Activated CD8-positive, alpha-beta memory T cell treated with anti-CD3 and anti-CD28 coated beads for 1 hour (primary cell): ENCODE measurements at places on chromosomes 1 and 21.

GRCh38 chr1:207890136-207890738, 20.7 kb downstream of the CD34 start:
- DNase-seq, result no peak

- no peak for DNase-seq
Measured at GRCh38 chr1:210541680-210542358, 213.1 kb downstream of the HHAT start.

- no peak for DNase-seq
Measured at GRCh38 chr1:90970208-90970607, 51.6 kb downstream of the ZNF644 start.

DNA sequence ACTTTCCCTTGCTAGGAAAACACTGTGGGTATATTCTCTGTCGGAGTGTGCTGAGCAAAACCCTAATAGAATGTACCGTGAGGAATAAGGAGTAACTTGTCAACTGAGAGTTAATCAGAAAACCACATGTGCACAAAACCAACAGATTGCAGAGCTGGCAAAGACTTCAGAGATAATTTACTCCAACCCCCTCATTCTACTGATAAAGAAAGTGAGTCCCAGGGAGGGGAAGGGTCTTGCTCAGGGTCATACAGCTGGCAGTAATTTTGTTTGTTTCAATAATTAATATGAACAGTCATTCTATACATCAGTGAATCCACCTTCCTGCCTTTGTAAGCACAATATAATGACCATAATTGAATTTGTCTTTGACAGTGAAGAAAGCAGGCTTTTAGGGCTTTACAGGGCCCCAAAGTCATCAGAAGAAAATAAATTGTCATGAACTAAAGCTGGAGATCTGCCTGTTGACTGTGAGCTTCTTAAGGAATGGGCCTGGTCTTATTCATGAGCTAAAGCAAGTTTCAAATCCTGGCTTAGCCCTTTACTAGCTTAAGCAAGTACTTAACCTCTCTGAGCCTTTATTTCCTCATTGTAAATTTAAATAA, 67.2 kb upstream of the HOOK1 start:
- no peak for DNase-seq

GRCh38 chr1:43509007-43509739, 21.5 kb upstream of the PTPRF start:
- DNase-seq, result no peak

- DNase-seq, result no peak
Measured at GRCh38 chr1:47894410-47895278, 102.5 kb downstream of the TRABD2B start.

- no peak for DNase-seq
Measured at GRCh38 chr1:76070538-76070937, 4.0 kb upstream of the ST6GALNAC3 start.

DNA sequence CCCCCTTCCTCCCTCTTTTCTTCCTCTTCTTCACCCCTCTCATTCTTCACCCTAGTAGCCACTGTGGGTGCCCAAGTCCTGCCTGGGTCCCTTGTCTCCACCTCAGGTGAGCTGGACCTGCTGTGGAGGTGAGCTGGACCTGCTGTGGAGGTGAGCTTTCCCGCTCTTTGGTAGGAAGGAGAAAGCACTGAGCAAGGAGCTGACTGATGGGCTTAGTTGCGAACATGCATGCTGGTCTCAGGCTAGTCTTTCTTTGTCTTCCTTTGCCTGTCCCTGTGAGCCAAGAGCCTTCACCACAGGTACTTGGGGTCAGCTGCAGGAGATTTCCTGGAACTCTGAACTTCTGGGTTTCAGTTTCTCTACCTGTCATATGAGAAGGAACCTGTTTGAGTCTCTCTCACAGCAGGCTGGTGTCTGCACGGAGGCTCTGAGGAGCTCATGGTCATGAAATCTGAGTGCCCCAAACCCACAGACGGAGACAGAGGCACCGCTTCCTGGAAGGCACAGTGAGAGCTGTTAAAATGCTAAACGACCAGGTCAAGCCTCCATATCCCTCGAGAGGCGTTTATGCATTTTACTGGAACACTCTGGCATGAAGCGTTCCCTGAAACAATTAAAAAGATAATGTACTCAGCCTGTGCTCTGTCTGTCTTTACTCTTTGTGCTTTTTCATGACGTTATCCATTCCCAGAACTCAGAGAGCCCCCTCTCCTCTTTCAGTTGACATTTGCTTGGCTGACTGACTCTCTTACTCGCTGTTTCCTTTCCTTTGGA, 69.5 kb downstream of the RHOU start:
- no peak for DNase-seq

GRCh38 chr1:44220001-44220751, 6.9 kb downstream of the DMAP1 start:
- DNase-seq, result no peak

DNA sequence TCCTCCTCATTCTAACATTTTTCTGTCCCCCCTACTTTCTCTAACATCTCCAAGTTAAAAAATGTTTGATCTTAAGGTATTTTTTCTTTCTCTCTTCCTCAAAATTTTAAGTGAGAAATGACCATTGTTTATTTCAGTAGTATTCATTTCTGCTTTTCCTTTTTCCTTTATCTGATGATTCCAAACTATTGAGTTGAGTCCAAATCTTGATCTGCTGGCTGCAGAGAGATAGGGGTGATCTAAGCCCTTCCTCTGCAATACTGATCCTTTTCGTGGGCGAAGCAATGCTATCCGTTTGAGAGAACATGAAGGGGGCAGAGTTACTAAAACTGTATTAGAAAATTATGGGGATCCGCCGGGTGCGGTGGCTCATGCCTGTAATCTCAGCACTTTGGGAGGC, 516 bp upstream of the NMNAT2 start:
- no peak for DNase-seq
